ENCODE measurements at places on chromosomes 3 and 15.
A peak's percentile ranks its signal among the peaks of the same experiment; 100 is the strongest.

- no peak for DNase-seq
Measured at GRCh38 chr3:192889679-192890078, 28.0 kb downstream of the MB21D2 start.

DNA sequence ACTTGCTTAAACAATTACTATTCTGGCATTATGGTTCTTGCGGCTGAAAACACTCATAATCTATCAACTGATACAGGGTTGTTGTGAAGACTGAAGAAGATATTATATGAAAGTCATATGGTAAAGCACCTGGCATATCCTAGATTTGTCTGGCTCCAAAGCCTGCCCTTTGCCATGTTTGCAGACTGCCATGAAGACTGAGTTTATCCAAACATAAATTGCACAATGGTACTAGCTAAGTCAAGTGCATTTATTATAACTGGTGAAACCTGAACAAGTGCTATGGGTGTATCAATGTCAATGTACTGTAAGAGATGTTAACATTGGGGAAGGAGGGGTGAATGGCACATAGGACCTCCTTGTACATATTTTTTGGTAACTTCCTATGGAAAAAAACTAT, 87.4 kb upstream of the MEX3B start:
- DNase-seq: no peak

- no peak for DNase-seq
Measured at GRCh38 chr3:183489455-183490210, 61.2 kb upstream of the MCF2L2 start.

GRCh38 chr3:49183873-49184272, 12.5 kb downstream of the KLHDC8B start:
- DNase-seq: no peak

DNA sequence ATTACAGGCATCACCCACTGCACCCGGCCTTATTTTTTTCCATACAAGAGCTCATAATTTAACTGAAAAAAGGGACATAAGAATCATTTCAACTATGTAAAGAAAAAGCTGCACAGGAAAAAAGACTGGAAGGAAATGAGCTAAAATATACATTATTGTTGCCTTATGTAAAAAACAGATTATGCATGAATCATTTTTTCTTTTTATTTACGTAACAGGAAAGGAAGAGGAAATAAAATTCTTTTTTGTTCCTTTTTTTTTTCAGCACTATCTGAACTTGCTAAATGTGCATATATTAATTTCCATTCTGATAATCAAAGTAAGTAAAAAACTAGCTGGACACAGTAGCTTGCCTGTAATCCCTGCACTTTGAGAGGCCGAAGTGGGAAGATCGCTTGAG, 12.1 kb downstream of the KIF9 start:
- DNase-seq: no peak

DNA sequence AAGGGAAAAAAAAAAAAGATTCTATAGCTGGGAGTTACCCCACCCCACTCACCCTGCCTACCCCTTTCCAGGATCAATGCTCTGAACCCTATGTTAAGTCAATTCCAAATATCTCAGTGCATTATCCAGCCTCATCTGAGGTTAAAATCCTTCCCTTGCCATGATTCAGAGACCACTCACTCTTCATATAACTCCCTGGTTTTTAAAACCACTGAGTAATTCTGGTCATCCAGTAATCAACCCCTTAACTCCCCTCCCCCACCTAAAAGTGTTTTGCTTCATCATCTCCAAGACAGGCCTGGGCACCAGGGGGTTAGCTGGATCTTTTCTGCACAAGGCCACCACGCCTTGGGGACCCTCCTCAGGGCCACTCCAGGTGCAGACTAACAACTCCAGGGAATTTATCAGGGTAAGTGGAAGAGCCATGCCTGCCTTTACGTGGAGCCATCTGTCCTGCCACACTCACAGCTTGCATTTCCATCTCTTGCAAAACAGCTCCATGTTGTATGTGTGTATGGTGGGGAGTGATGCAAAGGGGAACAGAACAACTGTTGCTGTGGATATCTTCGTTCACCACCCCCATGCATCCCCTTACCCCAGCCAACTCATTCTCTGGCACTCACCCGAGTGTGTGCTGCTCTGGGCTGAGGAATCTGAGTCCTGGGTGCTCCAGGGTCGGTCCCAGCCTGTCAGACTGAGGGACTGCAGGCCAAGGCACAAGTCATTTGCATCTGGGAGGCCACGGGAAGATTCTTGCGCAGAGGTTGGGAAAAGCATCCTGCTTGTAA, 30.7 kb upstream of the RPS17 start:
- peak; percentile 40 for DNase-seq

- no peak for DNase-seq
Measured at GRCh38 chr3:32791833-32792232, 26.0 kb upstream of the TRIM71 start.

GRCh38 chr3:194569252-194569651, 64.0 kb downstream of the TMEM44 start:
- DNase-seq: no peak

DNA sequence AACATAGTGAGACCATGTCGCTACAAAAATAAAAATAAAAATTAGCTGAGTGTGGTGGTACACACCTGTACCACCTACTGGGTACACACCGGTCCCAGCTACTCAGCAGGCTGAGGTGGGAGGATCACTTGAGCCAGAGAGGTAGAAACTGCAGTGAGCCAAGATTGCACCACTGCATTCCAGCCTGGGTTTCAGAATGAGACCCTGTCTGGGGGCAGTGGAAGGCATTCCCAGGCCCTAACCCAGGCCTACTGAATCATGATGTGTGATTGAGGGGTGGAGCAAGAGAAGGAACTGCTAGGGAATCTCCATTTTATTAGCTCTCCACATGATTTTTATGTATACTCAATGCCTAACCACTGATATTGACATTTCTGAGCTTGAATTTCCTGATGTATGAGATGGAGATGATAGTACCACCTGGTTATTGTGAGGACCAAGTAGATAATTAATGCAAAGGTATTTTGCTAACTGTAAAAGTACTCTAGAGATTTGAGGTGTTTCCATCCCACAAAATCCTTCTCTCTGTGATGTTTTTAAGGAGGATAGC, 169.5 kb upstream of the UMPS start:
- DNase-seq: peak; percentile 43

DNA sequence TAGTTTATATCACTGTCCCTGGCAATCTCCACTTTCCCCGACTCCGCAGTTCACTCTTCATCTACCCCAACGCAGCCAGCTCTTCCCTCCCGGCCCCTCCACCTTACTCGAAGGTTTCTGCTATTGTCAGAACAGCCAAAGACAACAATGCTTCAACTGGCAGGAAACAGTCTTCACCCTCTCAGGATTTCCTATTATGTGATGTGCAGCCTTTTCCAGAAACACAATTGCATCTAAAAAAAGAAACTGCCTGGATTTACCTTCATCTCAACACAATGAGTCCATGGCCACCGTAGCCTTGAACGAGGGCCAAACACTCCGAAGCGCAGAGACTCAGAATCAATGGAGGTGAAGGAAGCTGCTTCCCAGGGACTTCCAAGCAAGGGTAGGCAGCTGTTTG, 182.1 kb upstream of the TSC22D2 start:
- DNase-seq: no peak

Data from astrocyte of the hippocampus (primary cell).